ENCODE measurements at places on chromosomes 1 and 21.

DNA sequence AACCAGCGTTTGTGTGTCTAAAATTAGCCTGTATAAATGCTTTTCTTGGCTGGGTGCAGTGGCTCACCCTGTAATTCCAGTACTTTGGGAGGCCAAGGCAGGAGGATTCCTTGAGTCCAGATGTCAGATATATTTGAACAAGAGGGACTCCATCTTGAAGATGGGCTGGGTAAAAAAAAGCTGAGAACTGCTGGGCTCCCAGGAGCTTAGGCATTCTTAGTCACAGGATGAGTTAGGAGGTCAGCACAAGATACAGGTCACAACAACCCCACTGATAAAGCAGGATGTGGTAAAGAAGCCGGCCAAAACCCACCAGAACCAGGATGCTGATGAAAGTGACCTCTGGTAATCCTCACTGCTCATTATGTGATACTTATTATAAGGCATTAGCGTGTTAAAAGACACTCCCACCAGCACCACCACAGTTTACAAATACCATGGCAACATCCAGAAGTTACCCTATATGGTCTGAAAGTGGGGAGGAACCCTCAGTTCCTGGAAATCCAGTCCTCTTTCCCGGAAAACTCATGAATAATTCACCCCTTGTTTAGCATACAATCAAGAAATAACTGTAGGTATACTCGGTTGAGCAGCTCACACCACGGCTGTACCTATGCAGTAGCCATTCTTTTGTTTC lies 36.2 kb upstream of the ZNF496 start:
- no peak for DNase-seq

DNA sequence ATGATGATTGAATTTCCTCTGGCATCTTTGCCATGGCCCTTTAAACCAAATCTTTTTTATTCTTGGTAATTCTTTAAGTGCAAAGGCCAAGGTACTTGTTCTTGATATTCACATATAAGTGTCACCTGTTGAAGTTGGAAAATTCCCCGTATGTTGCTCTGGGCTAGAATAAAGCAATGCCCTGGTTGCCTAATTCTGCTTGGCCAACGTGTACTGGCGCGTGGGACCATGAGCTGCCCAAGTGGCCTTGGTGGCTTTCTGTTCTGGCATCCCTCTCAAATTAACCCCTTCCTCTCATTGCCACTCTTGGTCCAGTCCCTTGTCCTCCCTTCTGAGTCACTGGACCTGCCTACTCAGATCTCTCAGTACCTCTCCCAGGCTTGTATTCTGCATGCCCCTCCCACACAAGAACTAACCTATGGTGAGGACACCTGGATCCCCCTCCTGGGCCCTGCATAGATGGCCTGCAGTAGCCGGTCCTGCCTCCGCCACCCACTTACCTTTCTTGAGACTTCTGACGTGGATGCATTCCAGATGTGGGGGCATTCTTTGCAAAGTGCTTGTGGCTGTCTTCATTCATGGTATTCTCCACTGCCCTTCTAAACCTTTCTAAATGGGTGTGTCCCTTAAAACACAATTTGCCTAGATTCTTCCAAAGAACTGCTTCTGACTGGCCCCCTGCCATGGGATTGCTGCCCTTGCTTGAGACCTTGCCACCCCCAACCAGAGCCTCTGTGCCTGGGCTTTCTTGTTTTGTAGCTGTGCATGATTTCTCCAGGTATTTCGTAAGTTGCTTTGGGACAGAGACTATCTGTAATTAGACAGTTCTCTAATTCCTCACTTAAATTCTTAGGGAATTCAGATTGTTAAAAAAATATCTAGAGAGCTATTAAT lies 152.4 kb downstream of the GALNT2 start:
- no peak for DNase-seq

DNA sequence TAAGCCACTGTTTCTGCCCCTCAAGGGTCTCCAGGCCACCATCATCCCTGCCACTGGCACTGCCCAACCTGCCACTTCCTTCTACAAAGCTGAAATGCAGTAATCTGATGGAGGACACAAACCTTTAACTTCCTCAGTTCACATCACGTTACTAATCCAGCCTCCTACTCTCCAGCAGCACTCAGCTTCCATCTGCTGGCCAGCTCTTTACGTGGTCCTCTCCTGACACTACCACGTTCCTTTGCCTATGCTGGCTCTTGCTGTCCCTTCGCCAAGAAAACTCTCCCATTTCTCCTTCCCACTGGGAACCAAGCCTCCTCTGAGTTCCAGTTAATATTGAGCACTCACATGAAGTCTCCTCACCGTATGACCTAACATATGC lies 124.0 kb downstream of the EDEM3 start:
- DNase-seq, result no peak

DNA sequence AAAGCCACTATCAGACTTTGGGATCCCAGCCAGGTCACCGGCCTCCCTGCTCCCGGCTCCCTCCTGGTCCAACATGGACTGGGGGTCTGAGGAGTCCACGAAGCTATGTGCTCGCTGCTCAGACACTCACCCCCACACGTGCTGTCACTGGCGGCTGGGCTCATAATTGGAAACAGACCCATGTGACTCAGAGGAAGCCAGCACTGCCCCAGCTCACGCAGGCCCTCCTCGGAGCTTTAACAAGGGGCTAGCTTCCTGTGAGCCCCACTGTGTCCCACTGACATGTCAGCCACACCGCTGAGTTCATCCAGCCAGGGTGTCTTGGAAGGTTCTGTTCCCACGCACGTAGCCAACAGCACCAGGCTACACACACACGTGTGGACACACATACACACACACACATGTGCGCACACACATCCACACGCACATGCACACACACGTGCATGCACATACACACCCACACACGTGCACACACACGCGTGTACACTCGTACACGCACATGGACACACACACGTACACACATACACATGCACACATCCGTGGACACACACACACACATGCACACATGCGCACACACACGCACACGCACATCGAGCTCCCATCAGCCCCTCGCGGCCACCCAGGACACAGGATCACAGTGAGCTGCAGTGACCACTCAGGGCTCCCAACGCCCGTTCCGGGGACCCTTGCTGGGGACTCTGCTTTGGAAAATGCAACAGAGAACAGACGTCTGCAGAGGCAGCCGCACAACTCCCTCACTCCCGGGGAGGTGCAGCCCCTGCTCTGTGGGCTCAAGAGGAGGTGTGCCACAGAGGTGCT lies 18.4 kb upstream of the COL6A2 start:
- DNase-seq, result no peak

GRCh38 chr1:204821476-204821875 lies 49.2 kb upstream of the NFASC start:
- no peak for DNase-seq

DNA sequence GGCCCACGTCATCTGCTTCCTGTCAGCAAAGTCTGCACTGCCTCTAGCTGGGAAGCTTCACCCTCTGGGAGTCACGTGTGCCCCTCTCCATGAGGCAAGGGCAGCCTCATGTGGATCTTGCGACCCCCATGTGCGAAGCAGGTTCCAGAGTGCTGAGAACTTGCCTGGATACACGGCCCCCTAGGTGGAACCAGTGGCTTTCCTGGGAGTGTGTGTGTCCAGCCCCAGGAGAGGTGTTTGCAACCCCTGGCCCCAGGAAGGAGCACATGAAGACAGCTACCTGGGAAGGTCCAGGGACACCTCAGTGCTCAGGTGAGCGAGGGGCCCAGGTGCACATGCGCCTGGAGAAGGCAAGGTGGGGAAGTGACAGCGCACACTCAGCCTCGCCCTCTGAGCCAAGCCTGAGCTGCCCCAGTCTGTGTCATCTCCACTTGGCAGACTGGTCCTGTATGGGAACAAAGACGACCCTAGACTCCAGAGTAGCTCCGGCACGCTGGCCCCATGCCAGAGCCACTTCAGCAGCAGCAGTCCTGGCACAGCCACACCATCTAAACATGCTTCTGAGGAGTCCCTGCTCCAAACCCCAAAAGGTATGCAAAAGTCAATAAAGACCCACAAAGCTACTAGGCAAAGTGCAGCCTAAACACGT lies 8.9 kb downstream of the LSS start:
- DNase-seq, result no peak

GRCh38 chr21:42682661-42683210 lies 29.3 kb downstream of the PDE9A start:
- no peak for DNase-seq

DNA sequence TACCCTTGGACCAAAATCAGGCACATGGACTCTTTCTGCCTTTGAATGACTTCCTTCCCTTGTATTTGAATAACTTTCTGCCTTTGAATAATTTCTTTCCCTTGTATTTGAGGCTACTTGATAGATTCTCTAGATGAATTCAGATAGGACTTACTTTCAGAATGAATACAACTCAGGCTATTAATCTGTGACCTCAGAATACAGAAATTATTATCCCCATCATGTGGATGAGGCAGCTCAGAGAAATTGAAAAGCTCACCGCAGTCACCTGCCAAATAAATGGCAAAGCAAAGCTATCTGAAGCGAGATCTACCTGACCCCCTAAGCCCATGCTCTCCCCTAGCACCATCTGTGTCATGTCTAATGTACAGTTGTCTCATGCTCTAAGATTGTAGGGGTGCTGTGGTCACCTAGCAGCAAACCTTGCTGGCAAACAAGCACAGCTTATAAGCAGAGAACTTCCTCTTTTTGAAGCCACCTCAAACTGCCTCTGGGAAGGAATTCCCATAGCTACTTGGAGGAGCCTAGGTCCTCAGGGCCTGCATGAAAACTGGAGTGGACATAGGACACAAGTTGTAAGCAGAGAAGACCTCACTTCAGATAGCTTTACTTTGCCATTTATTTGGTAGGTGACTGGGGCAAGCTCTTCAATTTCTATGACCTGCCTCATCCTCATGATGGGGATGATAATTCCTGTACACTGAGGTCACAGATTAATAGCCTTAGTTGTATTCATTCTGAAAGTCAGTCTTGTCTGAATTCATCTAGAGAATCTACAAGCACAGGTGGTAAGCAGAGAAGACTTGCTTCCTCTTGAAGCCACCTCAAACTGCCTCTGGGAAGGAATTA lies 66.1 kb downstream of the FASLG start:
- DNase-seq, result no peak

- no peak for DNase-seq
These were observed 5.6 kb upstream of the TTC39A start for GRCh38 chr1:51336004-51336403.

DNA sequence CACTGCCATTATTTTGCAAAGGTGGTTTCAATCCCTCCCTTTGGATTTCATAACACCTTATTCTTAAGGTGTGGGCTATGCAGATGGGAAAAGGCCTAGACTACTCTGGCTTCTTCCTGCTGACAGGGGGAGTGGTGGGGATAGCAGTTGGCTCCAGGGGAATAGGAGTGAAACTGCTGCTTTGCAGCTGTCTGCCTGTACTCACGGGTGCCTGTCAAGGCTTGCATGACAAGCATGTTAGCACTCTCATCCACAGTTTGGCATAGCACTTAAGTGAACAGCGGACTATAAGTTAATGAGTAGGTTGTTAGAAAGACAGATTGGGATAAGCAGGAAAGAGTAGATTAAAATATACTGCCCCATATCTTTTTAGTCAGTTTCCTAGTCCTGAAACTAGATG lies 287.5 kb upstream of the DAB1 start:
- DNase-seq, result no peak

DNA sequence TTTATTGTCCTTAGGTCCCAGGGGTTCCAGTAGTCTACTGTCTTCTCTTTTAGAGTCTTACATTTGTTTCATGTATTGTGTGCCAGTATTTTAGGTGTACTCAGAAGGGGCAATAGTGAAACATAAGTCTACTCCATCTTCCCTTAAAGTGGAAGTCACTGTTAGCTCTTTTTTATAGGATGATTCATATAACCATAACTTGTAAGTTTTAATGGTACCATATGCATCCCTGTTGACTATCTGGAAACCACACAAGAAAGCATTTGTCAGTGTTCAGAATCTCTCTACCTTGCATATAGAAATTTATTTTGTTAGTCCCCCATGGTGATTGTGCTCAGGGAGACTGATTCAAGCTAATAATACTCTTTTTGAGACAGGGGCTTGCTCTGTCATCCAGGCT lies 149.9 kb downstream of the HS2ST1 start:
- no peak for DNase-seq

DNA sequence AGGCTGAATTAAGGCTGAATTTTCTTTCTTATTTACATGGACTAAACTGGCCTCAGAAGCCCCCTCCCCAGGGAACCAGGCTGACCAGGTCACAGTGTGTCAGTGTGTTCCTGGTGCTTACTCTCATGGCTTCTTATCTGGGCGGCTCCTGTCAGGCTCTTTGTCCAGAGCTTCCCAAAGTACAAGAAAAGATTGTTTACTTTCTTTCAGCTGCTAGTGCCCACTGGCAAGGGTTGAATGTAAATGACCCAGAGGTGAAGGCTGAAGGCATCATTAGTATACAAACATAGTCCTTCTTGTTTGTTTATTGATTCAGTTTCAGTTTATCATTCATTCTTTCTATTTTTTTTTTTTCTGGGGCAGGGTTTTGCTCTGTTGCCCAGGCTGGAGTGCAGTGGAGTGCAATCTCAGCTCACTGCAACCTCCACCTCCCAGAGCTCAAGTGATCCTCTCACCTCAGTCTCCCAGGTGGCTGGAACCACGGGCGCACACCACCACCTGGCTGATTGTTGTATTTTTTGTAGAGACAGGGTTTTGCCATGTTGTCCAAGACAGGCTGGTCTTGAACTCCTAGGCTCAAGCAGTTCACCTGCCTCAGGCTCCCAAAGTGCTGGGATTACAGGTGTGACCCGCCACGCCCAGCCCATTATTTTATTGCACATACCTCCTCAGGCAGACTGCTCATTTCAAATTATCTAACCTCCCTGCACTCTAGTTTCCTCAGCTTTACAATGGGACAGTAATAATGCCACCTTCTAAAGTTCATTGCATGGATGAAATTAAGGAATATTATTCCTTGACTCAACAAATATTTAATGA lies 9.8 kb upstream of the KDM4A start:
- no peak for DNase-seq

GRCh38 chr21:44199448-44199847 lies 41.3 kb downstream of the ICOSLG start:
- no peak for DNase-seq

DNA sequence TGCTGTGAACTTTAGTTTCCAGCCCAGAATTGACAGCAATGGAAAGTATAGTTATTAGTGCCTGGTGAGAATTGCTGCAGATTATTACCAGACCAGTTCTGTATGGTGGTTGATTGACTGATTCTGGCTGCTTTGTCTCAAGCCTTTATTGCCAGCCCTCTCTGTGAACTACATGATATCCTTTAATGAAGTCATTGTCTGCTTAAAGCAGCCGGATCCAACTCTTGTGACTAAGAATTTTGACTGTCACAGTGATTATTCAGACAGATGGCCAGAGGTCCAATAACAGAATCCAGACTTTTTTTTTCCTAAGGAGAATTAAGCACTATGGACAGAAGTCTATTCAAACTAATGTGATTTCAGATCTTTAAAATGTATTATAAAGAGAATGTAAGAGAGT lies 1548.6 kb upstream of the B3GALT2 start:
- no peak for DNase-seq

GRCh38 chr1:151841141-151841540 lies 1.5 kb upstream of the C2CD4D start:
- DNase-seq, result no peak
